ENCODE measurements at places on chromosomes 12 and 14. TPM values are rescaled to one million over a fixed set of nuclear protein-coding genes. Genes with fewer than 3 reads are reported as not detected.

The TTLL5 gene
- 40.3 TPM for total RNA-seq

The PAWR gene
- total RNA-seq, result 141 TPM

The RNF212B gene
- not detected for total RNA-seq

The INSM2 gene
- total RNA-seq, result 0.07 TPM

The ESYT1 gene
- 120 TPM for total RNA-seq

The TMTC1 gene
- 5.8 TPM for total RNA-seq

The FMNL3 gene
- total RNA-seq, result 6.2 TPM

The EML5 gene
- total RNA-seq, result 0.66 TPM

All from PC-3 (cell line).